ENCODE measurements at places on chromosomes 2 and 18.

DNA sequence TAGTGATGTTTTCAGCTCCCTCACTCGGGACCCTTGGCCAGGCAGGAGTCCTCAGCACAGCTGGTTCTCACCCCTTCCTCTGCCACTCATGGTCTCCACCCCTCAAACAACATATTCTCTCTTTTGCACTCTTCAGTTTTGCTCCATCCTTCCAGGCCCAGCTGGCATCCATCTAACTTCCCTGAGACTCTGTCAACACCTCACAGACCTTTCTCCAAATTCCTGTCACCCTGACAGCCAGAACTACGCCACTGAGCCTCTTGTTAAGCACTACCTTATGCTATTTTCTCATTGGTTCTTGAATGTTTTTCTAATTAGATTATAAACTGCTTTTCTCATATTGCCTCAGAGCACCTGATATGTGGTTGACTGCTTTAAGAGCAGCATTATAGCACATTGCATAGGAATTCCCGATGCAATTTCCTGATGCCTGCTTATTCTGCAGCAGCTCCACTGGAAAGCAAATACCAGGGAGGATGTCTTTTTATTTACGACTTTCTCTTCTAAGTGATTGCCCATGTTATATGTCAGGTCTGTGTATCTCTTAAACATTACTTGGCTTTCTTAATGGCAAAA lies 12.4 kb upstream of the INO80C start:
- DNase-seq: no peak

DNA sequence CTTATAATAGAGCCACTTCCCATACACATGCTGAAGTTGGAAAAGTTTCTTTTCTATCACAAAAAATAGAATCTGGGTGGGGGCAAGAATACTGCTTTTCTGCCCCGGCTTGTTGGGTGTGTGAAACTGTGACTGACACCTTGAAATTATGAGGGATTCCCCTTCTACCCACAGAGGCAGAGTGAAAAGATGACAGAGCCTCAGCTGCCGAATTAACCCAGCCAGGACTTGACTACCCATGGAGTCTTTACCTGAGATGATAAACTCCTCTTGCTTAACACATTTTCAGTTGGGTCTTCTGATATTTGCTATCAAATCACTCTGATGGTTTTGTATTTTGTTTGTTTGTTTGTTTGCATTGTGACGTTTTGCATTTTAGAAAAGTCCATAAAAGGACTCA lies 66.0 kb upstream of the PMAIP1 start:
- DNase-seq: no peak

DNA sequence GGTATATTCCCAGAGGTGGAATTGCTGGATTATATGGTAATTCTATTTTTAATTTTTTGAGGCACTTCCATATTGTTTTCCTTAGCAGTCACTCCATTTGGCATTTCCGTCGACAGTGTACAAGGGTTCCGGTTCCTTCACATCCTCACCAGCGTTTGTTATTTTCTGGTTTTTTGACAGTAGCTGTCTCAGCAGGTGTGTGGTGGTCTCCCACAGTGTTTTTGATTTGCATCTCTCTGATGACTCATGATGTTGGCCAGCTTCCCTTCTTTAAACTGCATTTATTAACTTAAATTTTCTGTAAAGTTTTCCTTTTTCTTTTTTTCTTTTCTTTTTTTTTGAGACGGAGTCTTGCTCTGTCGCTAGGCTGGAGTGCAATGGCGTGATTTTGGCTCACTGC lies 19.7 kb downstream of the SH3BP4 start:
- no peak for DNase-seq

DNA sequence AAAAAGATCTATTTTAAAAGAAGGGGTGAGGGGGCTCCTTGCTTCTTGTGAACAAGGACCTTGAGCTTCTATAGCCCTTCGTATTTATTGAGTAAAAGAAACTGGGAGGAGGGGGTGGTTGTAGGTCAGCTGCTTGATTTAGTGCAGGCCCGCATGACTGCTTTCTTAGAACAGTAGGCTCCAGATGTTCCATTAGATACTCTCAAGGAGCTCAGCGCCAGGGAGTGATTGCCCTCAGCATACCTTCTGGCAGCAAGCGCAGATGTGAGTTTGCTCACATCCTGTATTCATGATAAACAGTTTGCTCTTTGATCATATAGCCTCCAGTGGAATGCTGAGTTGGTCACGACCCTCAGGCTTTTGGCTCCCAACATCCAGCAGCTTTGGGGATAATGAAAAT lies 108.9 kb upstream of the XPO1 start:
- no peak for DNase-seq

DNA sequence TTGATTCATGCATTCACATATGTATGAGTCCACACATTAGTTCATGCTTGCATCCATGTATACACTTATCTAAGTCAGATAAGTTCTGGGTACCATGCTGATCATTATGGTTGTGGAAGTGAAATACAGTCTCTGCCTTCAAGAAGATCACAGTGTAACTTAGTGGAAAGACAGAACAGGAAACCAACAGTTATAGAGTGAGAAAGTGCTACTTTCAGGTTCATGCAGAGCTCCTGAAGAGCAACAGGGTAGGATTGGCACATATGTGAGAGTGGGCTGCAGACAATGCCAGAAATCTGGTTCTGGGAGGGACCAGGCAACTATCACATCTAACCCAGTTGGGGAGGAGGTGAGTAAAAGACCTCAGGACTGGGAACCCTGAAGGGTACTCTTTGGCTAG lies 35.4 kb upstream of the PGAP1 start:
- DNase-seq: no peak

GRCh38 chr2:145615626-145616025 lies 1095.7 kb upstream of the ZEB2 start:
- DNase-seq: no peak

DNA sequence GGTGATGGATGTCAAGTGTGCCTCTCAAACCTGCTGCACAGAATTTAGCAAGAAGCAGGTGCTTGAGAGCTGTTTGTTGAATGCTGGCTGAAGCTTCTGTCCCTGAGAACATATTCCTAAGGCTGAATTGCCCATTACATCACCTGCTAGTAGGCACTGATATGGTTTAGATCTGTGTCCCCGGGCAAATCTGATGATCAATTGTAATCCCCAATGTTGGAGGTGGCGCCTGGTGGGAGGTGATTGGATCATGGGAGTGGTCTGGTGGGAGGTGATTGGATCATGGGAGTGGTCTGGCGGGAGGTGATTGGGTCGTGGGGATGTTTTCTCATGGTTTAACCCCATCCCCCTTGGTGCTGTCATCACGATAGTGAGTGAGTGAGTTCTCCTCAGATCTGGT lies 128.0 kb downstream of the HRH4 start:
- no peak for DNase-seq

- DNase-seq: no peak
Observed at GRCh38 chr2:120780402-120780801, 44.7 kb downstream of the GLI2 start.

DNA sequence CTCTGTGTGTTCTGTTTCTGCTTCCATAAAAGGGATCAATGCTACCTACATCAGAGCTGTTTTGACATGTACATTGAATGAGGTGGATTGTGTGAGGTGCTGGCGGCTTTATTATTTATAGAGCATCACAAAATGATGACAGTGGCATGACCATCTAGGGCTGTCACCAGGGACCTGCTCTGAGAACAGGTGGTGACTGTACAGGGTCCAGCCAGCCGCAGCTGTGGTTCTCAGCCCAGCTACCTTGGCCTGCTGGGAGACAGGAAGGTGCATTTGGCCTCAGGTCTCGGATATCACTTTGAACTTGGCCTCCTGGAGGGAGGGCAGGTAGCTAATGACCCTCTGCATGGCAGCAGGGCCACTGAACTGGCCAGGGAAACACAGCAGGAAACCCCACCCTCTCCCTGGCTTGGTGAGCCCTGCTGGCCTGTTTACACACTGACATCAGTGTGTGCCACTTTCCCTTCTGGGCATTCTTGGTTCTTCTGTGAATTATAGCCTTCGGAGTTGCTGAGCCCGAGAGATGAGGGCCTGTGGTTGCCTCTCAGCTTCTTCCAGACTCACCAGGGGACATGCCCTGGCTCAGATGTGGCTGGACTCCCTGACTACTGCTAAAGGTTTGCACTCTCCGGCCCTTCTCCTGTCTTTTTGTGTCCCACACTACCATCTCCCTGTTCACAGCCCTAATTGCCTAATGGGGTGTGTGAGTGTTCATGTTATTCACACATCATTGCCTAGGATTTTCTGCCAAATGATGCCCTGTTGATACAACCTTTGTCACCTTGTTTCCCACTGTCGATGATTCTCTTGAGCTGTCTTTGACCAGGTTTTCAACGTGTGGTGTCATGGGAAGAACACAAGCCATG lies 109.2 kb upstream of the RAB12 start:
- DNase-seq: no peak

DNA sequence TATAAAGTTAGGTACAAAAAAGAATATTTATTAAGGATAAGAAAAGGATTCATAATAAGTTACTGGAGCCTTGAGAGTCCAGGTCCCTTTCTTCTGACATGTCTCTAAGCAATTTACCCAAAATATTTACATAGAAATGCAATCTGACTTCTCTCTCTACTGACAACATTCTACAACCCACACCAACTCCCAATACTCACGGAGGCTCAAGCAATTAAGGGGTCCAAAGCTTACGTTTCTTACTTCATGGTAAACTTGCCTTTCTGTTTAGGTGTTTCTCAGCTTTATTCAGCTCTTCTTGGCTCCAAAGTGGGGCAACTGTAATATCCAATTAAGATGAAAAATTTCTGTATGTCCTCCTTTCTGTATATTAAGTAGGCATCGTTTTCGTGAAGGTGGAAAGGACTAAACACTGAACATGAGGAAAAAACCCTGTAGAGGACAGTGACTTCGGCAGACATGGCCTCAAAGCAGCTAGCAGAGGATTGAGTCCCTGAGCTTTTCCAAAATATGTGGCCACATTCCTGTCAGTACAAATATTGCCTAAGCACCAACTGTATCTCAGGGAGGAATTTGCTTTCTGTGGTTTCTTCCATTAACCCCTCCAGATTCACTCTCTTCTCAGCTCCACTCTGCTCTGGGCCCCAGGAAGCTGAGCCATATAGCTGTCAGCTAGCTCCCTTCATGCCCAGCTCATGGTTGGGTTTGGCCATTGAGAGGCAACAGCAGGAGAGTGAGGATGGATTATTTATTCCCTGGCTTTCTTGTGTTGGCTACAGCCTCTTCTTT lies 67.9 kb upstream of the GLS start:
- DNase-seq: no peak

- no peak for DNase-seq
Observed at GRCh38 chr18:68406761-68407160, 308.1 kb downstream of the TMX3 start.
